Sigmoid colon (tissue), 7 donors: ENCODE measurements at places on chromosomes 13 and 19. TPM values are rescaled to one million over a fixed set of nuclear protein-coding genes. Genes with fewer than 3 reads are reported as not detected.

The ZNF776 gene
- polyA plus RNA-seq: 7.6 TPM

The ZNF177 gene
- polyA plus RNA-seq: not detected

The SLC46A3 gene
- 6.7 TPM for polyA plus RNA-seq

The DBP gene
- polyA plus RNA-seq: 10.2 TPM

The ZNF426 gene
- 2.1 TPM for polyA plus RNA-seq

The PNMA8C gene
- polyA plus RNA-seq: 0.23 TPM

The WDFY2 gene
- polyA plus RNA-seq: 0.92 TPM

The CBLC gene
- polyA plus RNA-seq: 64.5 TPM

The FGF21 gene
- polyA plus RNA-seq: not detected

The KIR2DL4 gene
- polyA plus RNA-seq: not detected

The TLE6 gene
- polyA plus RNA-seq: 1.8 TPM

The P2RY11 gene
- polyA plus RNA-seq: 18.5 TPM

The PEX11G gene
- polyA plus RNA-seq: 6.6 TPM

The RFPL4A gene
- not detected for polyA plus RNA-seq

The TJP3 gene
- polyA plus RNA-seq: 158 TPM

The CCL25 gene
- polyA plus RNA-seq: not detected
